ENCODE measurements at places on chromosomes 3 and 15.

DNA sequence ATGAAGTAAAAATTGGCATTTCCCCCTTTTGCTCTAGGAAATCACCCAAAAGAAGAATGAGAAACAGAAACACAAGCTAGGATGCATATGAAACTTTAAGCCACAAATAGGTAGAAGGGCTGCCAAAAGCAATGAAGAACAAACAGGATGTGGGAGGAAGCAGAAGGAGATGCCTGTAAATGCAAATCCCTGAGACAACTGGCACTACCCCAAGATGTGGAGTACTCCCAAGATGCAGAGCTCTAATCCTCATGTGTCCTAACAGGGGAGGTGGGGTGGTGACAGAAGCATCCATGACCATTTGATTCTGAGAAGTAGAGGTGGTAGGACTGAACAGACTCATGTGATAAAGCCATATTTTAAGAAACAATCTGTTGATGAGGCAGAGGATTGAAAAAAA is 31.9 kb upstream of the ZNF280D start:
- DNase-seq = no peak

- no peak for DNase-seq
Observed at GRCh38 chr15:70566989-70567388, 196.4 kb downstream of the UACA start.

GRCh38 chr3:113105966-113106660 is 105.2 kb upstream of the BOC start:
- DNase-seq = no peak

DNA sequence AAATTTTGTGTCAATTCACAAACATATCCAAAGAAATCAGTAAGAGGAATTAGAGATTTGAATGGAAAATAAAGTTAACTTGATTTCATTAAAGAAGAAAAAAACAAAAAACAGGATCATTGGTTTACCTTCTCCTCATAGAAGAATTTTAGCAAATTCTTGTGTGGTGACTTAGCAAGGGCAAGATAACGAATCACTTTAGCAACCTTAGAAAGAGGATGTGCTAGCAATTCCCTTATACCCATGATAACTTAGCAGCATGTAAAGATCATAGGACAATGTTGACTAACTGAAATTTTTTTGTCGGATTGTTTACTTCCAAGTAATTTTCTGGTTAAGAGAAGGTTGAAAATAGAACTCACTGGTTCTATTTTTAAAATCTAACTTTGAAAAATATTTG is 609.3 kb downstream of the GBE1 start:
- DNase-seq = no peak

DNA sequence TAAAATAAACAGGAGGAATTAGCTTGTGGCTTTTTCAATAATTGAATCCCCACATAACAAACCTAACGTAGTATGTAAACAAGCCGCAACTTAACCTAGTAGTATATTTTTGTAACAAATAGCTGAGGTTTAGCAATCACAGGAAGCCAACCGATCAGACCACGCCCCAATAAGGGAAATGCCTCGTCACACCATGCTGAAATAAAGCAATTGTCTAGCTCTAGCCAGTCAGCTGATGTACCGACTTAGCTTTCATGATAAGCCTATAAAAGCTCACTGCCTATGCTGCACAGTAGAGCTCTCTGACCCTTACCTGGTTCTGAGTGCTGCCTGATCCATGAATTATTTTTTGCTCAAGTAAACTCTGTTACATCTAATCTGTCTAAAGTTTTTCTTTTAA is 208.9 kb downstream of the ROBO1 start:
- DNase-seq = no peak

GRCh38 chr3:123451186-123451585 is 2.3 kb upstream of the ADCY5 start:
- no peak for DNase-seq
